ENCODE measurements at places on chromosomes 16 and 17. TPM values are rescaled to one million over a fixed set of nuclear protein-coding genes. Genes with fewer than 3 reads are reported as not detected.
A peak's percentile ranks its signal among the peaks of the same experiment; 100 is the strongest.

CCDC78 gene
- total RNA-seq = 3.0 TPM

GRCh38 chr17:39926588-39927100 is 757 bp downstream of the ORMDL3 start:
- peaks cover 57% of the 10 kb centered on the region for H3K4me1 ChIP-seq
- peak overlapping the region; percentile 87 for H3K27ac ChIP-seq
- peak; percentile 60 for DNase-seq
- no peaks in the 10 kb centered on the region for H3K27me3 ChIP-seq
- H3K4me3 ChIP-seq = peak overlapping the region; percentile 82
- peaks cover 5% of the 10 kb centered on the region for H3K36me3 ChIP-seq

DNA sequence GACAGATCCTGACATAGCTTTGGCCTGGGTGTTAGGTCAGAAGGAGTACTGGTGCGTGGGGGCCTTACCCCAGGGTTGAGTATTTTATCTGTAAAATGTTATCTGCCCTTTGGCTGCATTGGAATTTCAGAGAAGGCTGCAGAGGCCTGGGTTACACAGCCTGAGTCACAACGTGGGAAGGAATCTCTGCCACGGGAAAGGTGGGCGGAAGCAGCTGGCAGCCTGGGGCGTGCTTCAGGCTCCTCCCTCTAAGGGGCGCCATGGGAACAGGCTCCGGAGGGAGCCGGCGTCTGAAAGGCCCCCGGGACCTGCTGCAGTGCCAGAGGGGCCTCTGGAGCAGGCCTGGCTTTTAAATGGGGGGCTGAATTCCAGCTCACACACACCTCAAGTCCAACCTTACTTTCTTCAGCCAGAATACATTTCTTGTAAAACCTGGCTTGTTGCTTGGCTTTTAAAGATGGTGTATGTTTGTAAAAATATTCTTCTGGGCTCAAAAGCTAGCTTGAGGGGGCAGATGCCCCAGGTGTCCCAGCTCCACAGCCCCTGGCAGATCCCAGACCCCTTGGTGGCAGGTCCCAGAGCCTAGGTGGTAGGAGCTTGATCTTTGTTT is 142.2 kb downstream of the RAB11FIP4 start:
- H3K4me3 ChIP-seq = no peak overlapping the region
- no peak for DNase-seq
- peaks cover 8% of the 10 kb centered on the region for H3K36me3 ChIP-seq
- peaks cover 6% of the 10 kb centered on the region for H3K4me1 ChIP-seq

DNA sequence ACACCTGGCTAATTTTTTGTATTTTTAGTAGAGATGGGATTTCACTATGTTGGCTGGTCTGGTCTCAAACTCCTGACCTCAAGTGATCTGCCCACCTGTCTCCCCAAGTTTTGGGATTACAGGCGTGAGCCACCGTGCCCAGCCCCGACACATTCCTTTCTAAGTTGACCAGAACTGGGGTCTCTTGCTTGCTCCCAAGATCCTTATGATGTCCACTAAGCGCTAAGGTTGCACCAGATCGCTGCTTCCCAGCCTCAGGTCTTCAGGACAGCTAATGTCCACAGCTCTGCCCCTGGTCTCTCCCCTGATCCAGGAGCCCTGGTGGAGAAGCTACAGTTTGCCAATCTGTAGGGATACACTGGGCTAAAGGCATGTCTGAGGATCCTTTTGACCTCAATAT is 29.5 kb downstream of the NSMCE1 start:
- peak overlapping the region; percentile 97 for H3K27ac ChIP-seq
- H3K4me3 ChIP-seq = no peak overlapping the region
- peaks cover 59% of the 10 kb centered on the region for H3K4me1 ChIP-seq

DNA sequence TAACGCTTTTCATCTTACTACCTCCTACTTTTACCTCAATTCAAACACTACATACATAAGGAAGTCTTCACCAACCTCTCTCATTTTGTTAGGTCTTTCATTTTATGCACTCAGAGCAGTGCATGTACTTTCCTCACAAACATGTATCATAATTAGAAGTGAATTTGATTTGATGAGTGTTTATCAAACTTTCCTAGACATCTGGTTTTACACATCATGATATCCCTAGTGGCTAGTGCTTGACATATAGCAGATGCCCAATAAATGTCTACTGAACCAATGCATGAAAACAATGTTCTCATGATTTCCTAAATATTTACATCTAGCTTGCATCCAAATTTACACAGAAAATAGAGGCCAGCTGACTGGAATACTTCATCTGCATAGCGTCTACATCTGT is 323.4 kb upstream of the KIF2B start:
- H3K4me3 ChIP-seq = no peak overlapping the region
- no peaks in the 10 kb centered on the region for H3K36me3 ChIP-seq
- no peak overlapping the region for H3K27ac ChIP-seq

- H3K27ac ChIP-seq = no peak overlapping the region
- H3K4me1 ChIP-seq = no peaks in the 10 kb centered on the region
- no peak for DNase-seq
- H3K27me3 ChIP-seq = no peaks in the 10 kb centered on the region
- no peaks in the 10 kb centered on the region for H3K36me3 ChIP-seq
These were observed 29.4 kb upstream of the SLC13A2 start for GRCh38 chr17:28443901-28444638.

- H3K36me3 ChIP-seq = no peaks in the 10 kb centered on the region
- no peak overlapping the region for H3K27ac ChIP-seq
- no peak overlapping the region for H3K4me3 ChIP-seq
- H3K4me1 ChIP-seq = no peaks in the 10 kb centered on the region
- no peak for DNase-seq
These were observed 3.8 kb upstream of the PVALEF start for GRCh38 chr17:81161536-81161935.

- no peaks in the 10 kb centered on the region for H3K27me3 ChIP-seq
- peaks cover 8% of the 10 kb centered on the region for H3K36me3 ChIP-seq
- no peak overlapping the region for H3K4me3 ChIP-seq
- DNase-seq = no peak
These were observed 2.0 kb upstream of the TEDC2 start for GRCh38 chr16:2457946-2458345.
